SHP77 treated with DMSO at 0.1 percent for 48 hours (cell line): ENCODE measurements at places on chromosomes 2 and 18.

- DNase-seq = no peak
Measured at GRCh38 chr2:227397562-227397961, 9.8 kb upstream of the SCYGR1 start.

DNA sequence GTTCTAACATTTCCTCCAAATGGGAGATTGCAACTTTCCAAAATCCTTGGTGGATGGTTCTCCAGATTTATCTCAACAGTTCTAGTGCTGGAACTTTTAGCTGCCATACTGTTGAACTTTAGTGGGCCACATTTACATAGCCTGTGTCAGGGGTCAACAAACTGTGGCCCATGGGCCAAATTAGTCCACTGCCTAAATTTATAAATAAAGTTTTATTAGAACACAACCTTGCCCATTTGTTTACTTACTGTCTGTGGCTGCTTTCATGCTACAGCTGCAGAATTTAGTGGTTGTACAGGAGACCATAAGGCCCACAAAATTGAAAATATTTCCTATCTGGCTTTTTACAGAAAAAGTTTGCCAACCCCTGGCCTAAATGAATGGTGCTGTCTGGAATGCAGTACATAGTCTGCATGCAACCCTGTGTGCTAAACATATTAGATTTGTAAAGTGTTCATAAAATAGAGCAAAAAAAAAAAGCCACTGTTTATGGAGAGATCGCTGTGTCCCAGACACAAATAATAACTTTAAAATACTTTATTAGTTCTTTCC is 30.3 kb downstream of the MGAT5 start:
- DNase-seq = no peak

DNA sequence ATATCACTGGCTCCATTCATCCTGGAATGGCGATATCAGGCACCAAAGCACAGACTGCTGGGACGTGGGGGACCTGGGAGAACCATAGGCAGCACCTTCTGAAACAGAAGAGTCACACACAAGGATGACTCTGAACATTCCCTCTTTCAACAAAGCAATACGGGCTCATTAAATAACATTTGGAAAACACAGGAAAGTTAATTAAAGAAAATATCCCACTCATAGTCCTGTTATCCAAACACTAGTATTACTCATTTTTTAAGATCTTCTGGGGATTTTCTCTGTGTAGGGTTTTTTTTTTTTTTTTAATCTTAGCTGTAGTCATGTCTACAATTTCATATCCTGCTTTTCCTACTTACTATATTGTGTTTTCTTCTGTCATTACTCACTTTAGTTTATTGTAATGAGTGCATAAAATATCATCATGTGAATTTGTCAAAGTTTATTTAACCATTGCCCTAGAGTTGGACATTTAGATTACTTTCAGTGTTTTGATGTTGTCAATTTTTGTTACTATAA is 70.0 kb upstream of the SP3 start:
- no peak for DNase-seq

GRCh38 chr2:25330273-25330672 is 11.5 kb downstream of the DNMT3A start:
- no peak for DNase-seq

- no peak for DNase-seq
Measured at GRCh38 chr2:137659616-137660015, 304.7 kb upstream of the HNMT start.

- no peak for DNase-seq
Measured at GRCh38 chr2:120771111-120771780, 35.6 kb downstream of the GLI2 start.

- DNase-seq = no peak
Measured at GRCh38 chr18:13266218-13267100, 47.9 kb downstream of the LDLRAD4 start.

DNA sequence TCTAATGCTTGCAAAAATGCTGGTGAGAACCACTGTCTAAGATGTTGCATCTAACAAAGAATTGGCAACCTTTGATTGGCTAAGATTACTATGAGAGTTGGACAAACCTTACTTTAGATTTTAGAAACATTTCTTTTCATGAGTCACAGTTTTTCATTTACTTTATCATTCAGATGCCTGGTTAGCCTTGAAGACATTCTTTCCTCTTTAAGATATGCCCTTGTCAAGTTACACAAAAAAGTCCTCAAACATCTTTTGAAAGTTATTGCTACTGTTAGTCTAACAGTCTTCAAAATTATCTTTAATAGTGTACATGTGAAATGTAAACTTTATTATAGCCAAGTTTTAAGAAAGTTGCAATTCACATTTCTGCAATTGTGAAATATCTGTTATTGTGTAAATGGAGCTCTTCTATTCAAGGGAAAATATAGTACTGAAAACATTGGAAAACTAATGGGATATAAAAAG is 276.3 kb downstream of the RND3 start:
- no peak for DNase-seq

DNA sequence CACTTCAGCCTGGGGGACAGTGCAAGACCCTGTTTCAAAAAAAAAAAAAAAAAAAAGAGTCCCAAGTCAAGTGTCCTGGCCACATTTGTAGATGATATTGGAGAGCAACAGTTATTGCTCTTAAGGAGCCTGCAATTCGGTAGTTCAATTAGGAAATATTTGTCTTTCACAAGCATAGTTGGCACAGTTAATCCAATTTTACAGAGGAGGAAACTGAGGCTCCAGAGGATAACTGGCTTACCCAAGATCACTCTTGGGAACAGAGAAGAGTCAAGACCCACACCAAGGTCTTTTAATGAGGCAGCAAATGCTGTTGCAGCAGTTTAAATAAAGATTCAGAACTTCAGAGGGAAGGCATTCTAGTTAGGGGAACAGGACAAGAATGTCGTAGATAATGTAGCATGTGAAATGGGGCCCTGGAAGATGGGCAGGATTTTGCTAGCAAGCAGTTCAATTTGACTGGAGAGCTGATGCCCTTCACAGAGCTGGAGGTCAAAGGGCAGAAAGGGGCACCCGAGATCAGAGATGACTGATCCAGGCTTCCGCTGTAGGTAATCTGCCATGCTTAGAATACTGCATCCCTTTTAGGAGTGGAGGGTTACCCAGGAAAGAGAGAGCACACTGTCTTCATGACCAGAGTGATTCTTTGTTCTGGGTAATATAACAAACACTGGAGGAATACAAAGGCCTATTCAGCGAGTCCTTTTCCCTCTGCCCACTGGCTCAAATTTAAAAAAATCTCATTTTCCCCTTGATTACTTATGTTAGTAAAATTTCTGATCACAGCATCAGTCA is 3.0 kb downstream of the NPC1 start:
- no peak for DNase-seq

- DNase-seq = peak; percentile 38
Measured at GRCh38 chr18:5868218-5868854, 27.0 kb downstream of the TMEM200C start.

GRCh38 chr2:65026704-65027464 is 29.3 kb upstream of the CEP68 start:
- DNase-seq = no peak
